Kidney (tissue), 22 donors: ENCODE measurements at places on chromosomes 11 and 22. TPM values are rescaled to one million over a fixed set of nuclear protein-coding genes. Genes with fewer than 3 reads are reported as not detected.

Gene HSD17B12
- 100 TPM for total RNA-seq

Gene ADAMTS8
- total RNA-seq: 1.2 TPM

Gene GAL
- total RNA-seq: 0.31 TPM

Gene DGCR6
- 1.7 TPM for total RNA-seq

Gene OR52H1
- 0.57 TPM for total RNA-seq

Gene TBX1
- 5.5 TPM for total RNA-seq

Gene RASD2
- total RNA-seq: 3.4 TPM

Gene DGCR6L
- 35.3 TPM for total RNA-seq

Gene MMP13
- not detected for total RNA-seq

Gene AP1B1
- total RNA-seq: 82.9 TPM

Gene GNG3
- not detected for total RNA-seq

Gene GGT5
- total RNA-seq: 103 TPM

Gene SHANK3
- total RNA-seq: 40.5 TPM

Gene EIF3M
- 168 TPM for total RNA-seq

Gene HEPHL1
- not detected for total RNA-seq

Gene LRRC56
- total RNA-seq: 7.7 TPM

DNA sequence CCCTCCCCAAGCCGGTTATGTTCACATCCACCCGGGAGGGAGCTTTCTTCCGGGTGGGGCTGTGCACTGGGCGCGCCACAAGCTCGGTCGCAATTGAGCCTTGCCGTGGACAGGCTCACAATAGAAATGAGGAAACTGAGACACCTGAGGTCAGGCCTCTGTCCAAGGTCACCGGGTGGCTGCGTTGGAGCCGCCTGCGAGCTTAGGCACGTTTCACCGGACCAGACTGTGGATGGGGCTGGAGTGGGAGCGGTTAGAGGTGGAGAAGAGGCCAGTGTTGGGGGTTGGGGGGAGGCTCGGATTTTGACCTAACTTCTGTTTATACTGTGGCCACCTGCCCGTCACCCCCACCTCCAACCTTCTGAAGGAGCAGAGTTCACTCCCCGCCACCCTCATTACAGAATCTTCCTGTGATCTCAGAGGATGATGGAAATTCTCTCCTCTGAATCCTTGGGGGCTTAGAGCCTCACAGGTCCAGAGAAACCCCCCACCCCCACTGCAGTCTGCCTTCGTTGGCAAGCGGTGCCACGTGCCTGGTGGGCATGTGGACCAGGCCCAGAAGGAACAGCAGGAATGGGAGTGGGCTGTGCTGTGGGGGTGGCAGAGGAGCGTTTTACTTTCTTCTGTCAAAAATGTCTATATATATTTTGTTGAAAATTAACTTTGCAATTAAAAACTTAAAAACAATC is 631 bp upstream of the NPTXR start:
- no peak for DNase-seq

GRCh38 chr11:75214411-75214821 is 26.2 kb upstream of the TPBGL start:
- DNase-seq: peak; percentile 94

DNA sequence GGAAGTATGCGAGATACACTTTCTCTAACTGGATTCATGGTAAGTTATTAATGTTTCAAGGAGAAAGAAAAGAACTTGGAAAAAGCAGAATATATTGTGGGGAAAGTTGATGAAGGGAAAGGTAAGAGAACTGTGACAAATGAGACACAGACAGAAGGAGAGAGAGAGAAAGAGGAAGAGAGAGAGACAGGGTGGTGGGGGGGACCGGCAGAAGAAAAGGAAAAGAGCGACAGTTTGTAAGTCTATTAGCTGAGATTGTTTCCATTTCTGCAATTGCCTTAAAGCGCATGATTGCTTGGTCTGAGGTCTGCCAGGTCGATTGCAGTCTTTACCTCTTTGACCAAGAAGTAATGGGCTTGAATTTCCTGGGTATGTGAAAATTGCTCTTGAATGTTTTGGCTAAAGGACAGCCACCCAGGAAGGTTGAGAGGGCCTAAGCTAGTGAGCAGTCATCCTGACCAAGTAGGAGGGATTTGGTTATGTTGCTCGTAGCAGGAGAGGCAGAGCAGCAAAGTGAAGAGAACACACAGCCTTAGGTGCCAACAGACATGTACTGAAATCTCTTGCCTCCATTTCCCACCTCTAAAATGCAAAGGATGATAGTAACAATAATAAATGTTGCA is 23.6 kb upstream of the TMA7B start:
- DNase-seq: no peak

DNA sequence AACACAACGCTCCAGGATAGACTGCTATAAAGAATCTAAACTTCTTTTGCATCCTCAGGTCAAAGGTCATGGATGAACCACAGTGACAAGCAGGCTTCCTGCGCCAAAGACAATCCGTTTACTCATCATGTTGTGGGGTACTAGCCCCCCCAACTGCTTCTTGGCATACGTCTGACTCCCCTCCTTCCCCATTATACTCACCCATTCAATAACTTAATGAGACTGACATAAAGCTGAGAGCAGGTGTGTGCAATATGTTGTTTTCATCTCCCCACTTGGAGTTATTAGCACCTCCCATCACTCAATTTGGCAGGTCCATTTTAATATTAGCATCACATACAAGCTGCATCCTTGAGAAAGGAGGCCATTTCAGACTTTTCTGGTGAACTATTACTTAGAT is 157.1 kb downstream of the CADM1 start:
- no peak for DNase-seq

DNA sequence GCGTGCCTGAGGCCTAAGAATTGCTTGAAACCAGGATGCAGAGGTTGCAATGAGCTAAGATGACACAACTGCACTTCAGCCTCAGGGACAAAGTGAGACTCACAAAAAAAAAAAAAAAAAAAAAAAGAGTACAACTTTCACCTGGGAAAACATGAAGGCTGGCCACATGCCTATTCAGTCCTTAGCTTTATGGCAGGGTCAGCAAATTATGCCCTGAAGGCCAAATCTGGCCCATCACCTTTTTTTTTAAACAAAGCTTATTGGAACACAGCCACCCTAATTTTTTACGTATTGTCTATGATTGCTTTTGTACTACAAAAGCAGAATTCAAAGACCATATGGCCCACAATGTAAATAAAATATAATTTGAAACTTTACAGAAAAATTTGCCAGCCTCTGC is 8.2 kb downstream of the FSHB start:
- DNase-seq: no peak

DNA sequence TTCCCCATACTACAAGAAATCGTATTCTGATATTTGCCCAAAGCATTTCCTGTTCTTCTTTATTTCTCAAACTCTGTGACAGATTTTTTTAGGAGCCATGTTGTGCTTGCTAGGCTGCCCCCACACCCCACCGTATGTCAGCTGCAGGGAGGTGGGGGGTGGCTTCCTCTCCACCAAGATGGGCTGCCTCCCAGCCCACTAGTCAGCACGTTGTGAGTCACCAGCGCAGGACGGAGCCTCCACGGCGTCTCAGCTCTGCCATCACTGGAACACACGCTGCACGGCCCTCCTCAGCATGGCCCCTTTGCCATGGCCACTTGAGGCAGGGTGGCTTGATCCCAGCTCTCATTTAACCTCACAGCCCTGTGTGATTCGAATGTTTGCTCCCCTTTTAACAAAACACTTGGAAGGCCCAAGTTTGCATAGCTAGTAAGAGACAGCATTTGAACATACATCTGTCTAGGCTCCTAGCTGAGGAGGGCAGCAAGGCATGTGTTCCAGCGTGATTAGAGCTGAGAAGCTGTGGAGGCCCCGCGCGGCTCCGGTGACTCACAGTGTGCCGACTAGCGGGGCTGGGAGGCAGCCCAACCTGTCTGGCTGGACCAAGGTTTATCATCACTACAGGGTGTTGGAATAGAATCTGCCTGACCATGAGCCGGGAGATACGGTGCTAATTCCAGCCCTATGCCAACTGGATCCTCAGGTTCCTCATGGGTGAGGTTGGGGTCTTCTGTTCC is 180.7 kb upstream of the NCAM1 start:
- DNase-seq: no peak

DNA sequence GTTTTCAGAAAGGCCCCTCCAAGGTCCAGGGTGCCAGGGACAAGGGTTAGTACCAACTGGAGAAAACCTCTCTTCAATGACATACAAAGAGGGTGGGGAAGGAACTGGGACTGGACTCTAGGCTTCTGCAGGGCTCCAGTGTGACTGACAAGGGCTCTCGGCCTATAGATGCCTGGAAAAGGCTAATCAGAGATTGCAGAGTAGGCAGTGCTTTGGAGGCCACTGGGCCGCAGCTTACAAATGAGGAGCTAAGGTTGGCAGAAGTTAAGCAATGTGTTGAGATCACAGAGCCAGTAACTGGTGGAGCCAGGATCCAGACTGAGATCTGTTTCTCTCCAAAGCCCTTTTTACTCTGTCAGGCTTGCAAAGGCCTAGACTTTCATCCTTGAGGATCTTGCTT is 7.4 kb upstream of the DGKZ start:
- DNase-seq: no peak

- DNase-seq: no peak
Measured at GRCh38 chr22:45064313-45065278, 54.8 kb upstream of the PHF21B start.

DNA sequence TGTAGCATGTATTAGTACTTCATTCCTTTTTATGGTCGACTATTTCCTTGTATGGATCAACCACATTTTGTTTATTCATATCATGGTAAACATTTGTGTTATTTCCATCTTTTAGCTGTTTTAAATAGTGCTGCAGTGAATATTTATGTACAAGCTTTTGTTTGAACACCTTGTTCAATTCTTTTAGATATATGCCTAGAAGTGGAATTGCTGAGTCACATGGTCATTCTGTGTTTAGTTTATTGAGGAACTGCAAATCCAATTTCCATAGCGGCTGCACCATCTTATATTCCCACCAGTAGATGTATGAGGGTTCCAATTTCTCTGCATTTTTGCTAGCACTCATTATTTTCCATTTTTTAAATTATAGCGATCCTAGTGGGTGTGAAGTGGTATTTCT is 61.5 kb upstream of the GRK2 start:
- no peak for DNase-seq

GRCh38 chr11:125148743-125149142 is 15.8 kb upstream of the PKNOX2 start:
- DNase-seq: no peak

- DNase-seq: no peak
Measured at GRCh38 chr11:103863497-103863896, 172.9 kb upstream of the DDI1 start.

DNA sequence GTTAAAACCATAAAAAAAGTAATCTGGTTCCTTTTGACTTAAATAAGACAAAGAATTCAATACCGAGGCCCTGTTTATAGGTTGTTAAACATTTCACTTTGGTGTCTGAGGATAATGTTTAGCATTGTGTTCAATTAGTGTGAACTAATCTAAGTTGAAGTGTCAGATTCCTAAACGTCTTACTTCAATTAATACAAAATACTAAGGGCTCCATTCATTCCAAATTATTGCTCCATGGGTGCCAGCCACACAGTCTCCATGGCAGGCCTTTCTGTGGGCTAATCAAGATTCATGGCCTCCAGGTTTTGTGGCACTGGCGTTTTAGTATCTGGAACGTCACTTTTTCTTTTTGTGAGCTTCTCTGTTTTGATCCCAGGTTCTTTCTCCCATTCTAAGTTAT is 89.4 kb downstream of the TMEM135 start:
- no peak for DNase-seq

- DNase-seq: peak; percentile 46
Measured at GRCh38 chr11:108983636-108984420, 319.0 kb downstream of the DDX10 start.

DNA sequence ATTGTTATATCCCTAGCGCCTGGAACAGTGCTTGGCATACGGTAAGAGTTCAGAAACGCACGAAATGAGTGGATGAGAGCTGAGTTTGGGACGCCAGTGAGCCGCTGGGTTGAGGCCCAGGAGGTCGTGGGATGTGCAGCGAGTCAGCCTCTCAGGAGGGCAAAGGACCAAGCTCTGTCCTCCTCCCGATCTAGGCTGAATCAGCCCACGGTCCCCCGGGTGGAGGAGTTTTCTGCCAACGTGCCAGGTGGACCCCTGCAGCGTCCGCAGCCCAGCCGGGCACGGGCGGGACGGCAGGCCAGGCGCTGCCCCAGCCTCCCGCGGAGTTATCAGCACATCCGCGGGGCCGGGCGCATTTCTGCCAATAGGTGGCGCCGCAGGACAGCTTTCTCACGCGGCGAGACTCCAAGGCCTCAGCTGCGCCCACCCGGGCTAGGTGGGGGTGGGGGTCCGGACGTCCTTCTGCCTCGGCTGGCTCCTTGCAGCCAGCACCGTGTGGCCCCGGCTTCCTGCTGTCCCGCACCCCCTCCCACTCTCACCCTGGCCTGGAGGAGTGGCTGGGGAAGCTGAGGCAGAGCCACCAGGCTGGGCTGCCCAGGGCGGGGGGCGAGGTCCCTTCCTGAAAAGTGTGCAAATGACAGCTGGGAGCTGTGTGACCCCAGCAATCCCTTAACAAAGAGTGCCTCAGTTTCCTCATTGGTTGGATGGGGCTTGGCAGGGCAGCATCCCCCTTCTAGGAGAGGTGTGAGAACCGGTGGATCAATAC is 2.2 kb upstream of the RPS19BP1 start:
- DNase-seq: peak; percentile 90

- DNase-seq: peak; percentile 71
Measured at GRCh38 chr22:41557401-41558240, 3.2 kb upstream of the CSDC2 start.

GRCh38 chr11:77497368-77497767 is 23.5 kb upstream of the PAK1 start:
- no peak for DNase-seq

DNA sequence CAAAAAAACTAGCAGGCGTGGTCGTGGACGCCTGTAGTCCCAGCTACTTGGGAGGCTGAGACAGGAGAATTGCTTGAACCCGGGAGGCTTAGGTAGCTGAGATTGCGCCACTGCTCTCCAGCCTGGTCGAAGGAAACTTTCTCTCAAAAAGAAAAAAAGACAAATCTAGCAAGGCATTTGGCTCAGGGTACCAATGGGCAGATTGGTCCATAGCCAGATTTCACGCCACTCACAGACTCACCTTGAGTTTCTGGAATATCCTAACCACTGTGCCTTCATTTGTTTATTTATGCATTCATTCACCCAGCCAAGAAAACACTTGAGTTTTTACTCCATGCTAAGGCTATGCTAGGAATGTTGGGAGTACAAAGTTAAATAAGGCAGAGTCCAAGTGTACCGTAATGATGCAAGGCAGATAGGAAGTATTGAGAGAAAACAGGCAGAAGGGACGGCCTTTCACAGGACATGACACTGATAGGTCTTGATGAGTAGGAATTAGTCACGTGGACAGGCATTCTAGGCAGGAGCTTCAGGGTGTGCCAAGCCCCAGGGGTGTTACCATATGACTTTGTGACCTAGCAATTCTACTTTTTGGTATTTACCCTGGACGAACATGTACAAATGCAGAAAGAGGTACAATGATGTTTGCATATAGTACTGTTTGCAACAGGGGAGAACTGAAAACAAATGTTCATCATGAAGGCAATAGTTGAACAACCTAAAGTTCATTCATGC is 3.0 kb upstream of the PACSIN3 start:
- DNase-seq: peak; percentile 26
